Stimulated activated CD4-positive, alpha-beta T cell treated with anti-CD3 and anti-CD28 coated beads, Interleukin-2, amount 100 ng/mL, for 24 hours (primary cell): ENCODE measurements at places on chromosomes 1 and 21.

GRCh38 chr1:57678138-57678537, 254.3 kb upstream of the DAB1 start:
- no peak for DNase-seq

DNA sequence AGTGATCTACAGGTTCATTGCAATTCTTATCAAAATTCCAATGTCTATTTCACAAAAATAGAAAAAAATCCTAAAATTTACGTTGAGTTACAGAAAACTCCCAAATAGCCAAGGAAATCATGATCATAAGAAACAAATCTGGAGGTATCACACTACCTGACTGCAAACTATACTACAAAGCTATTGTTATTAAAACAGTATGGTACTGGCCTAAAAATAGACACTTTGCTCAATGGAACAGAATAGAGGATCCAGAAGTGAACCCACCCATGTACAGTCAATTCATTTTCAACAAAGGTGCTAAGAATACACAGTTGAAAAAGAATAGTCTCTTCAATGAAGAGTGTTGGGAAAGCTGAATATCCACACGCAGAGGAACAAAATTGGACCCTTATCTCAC, 30.2 kb downstream of the GBP2 start:
- no peak for DNase-seq

GRCh38 chr1:89545264-89546038, 20.8 kb downstream of the LRRC8B start:
- peak; percentile 66 for DNase-seq

DNA sequence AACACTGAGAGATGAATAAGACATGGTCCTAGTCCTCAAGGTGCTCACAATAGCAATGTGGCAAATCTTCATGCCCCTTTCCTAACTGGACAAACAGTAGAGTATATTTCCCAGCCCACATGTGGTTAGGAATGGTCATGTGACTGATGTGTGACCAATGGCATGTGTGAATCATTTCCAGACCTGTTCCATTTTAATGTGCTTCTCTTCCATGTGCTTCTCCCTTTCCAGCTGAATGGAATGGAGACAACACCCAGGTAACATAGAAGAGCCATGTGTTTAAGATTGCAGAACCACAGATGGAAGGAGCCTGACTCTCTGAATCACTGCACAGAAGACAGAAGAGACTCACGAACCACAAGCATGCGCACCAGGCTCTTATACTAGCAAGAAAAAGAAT, 409.9 kb upstream of the NFIA start:
- no peak for DNase-seq

DNA sequence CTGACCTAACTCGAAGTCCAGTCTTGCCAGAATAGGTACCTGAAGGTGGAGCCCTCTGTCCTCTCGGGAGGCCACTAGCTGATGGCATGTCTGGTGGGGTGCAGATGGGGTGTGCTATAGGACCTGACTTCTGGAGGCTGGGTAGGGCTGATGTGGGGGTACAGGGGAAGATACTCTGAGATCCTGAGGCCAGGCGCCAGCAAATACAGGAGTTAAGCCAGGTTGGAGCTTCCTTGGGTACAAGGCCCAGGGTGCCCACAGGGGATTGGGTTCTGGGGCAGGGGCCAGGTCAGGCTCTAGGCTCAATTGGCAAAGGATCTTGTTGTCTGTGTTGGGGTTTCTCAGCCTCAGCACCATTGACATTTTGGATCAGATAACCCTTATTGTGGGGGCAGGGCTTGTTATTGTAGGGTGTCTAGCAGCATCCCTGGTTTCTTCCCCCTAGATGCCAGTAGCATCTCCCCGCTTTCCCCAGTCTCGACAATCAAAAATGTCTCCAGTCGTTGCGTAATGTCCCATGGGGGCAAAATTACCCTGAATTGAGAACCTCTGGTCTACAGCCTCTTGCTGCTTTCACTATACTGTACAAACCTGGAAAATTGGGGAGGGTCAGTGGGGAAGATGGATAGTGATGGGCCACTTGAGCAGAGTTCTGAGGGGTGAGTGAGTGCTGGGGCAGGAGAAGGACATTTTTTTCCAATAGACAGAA, 9.2 kb downstream of the PTPRF start:
- DNase-seq = no peak

- DNase-seq = peak; percentile 51
These were observed 82.2 kb upstream of the C1orf105 start for GRCh38 chr1:172338295-172338735.

GRCh38 chr1:52598729-52599128, 3.4 kb upstream of the GPX7 start:
- no peak for DNase-seq

GRCh38 chr1:17205652-17206051, 724 bp downstream of the PADI1 start:
- no peak for DNase-seq

DNA sequence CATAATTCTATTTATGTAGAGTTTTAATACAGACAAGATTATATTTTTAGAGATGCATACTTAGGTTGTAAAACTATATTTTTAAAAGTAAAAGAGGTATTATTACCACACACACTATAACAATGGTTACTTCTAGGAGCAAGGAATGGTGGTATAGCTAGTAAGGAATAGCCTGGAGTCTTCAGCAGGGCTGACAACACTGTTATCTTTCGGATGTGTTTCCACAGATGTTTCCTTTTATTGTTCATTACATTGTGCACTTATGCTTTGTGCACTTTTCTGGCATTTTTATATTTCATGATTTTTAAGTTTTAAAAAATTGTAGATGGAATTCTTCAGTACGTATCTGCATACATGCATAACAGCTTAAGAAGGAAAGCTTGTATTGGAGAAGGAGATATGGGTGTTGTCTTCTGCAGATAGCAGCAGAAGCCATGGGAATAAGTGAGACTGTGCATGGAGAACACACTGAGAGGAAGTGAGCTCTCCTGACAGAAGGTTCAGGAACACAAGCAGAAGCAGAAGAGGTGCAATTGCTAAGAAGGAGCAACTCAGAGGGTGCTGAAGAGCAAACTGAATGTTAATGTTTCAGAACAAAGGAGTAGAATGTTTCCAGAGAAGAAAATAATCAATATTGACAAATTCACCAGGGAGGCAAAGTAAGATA, 91.8 kb downstream of the UCHL5 start:
- DNase-seq = no peak

GRCh38 chr21:31115249-31115648, 77.0 kb upstream of the KRTAP19-8 start:
- no peak for DNase-seq

DNA sequence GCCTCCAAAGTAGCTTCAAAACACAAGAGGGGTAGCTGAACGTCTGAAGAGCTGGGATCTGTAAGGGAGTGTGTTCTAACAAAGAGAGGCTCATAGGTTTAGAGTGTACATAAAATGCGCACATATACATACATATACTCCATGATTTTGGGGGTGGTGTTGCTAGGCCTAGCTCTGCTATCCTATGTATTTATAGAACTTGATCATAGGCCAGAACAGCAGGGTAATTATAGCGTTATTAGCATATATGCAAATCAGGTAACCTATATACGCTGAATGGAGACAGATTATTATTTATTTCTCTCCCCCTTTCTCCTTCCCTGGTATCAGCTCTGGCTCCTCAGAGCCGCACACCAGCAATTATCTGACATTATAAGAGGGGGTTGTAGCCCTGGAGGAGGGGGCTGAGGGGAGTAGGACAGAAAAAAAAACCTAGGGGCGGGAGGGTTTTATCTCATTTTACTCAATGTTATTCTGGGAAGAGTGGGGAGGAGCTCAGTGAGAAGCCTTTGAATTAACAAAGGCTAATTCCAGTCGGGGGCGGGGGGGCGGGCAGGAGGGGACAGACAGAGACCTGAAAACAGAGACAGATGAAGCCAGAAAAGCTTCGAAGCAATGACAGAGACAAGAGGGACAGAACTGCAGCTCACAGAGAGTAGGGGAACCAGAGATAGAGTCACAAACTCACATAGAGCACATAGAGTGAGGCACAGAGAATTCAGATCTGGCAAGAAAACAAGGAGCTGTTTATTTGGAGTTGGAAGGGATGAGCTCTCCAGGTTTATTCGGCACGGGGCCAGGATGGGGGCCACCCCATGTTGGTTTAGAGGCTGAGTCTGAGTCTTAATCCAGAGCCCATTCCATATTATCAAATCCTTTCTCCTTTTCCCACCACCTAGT, 63.0 kb downstream of the RHBG start:
- DNase-seq = no peak

- DNase-seq = no peak
These were observed 1557.9 kb downstream of the PLA2G4A start for GRCh38 chr1:188386666-188387065.

GRCh38 chr1:228417483-228418203, 982 bp upstream of the TRIM17 start:
- DNase-seq = no peak

- DNase-seq = no peak
These were observed 10.8 kb upstream of the MYOC start for GRCh38 chr1:171663036-171663853.

GRCh38 chr1:169999331-169999741, 75.2 kb downstream of the KIFAP3 start:
- DNase-seq = no peak

- DNase-seq = peak; percentile 58
These were observed 1.1 kb downstream of the SERBP1 start for GRCh38 chr1:67429011-67429527.

DNA sequence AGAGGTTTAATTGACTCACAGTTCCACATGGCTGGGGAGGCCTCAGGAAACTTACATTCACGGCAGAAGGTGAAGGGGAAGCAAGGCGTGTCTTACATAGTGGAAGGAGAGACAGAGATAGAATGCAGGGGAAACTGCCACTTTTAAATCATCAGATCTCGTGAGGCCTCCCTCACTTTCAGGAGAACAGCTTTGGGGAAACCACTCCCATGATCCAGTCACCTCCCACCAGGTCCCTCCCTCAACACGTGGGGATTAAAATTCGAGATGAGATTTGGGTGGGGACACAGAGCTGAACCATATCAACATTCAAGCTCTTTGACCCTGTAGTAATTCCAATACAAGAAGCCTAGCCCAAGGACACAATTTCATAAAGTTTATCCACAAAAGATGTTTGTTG, 13.7 kb downstream of the PIGP start:
- DNase-seq = no peak

- DNase-seq = no peak
These were observed 6.9 kb downstream of the ENO1 start for GRCh38 chr1:8871539-8871935.

DNA sequence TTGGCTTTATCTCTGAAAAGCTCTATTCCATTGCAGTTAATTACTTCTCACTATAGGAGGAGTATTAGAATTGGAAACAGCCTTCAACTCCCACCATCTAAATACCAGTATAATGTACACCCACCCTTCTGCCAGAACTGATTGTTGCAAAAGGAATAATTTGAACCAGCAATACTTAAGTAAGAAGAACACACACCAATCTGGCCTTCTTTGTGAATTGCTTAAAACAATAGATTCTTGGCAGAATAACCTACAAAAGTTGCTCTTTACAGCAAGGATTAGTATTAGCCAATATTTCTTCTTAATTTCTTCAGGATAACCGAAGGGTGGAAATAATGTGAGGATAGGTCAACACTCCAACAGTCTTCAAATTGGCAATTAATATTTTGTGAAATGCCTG, 54.9 kb upstream of the ADAMTS5 start:
- DNase-seq = no peak

DNA sequence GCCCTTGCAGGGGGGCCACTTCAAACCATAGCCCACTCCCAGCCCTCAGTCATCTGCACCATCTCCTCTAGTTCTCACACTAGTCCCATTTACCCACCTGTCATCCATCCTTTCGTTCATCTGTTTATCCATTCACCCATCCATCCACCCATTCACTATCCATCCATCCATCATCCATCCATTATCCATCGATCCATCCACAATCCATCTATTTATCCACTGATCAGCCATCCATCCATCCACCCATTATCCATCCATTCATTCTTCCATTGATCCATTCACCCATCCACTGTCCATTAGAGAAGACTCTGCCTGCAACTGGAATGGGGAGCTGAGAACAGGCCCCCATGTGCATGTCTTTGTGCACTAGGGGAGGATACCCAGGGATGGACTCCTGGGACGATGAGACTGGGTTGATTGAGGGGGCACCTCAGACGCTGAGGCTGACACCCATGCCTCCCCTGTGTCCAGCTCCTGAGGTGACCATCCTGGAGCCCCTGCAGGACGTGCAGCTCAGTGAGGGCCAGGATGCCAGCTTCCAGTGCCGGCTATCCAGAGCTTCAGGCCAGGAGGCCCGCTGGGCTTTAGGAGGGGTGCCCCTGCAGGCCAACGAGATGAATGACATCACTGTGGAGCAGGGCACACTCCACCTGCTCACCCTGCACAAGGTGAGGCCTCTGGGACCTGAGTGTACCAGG, 97.9 kb downstream of the TRIM11 start:
- DNase-seq = no peak

- DNase-seq = no peak
These were observed 6.1 kb downstream of the ERRFI1 start for GRCh38 chr1:8020032-8020431.

- peak; percentile 24 for DNase-seq
These were observed at the start of gene CFAP126 for GRCh38 chr1:161367684-161368400. CFAP126 (minus strand) TSS chr1:161367876; CDS start chr1:161367868, 8 bp downstream.

GRCh38 chr1:223704921-223705878, 7.1 kb upstream of the CAPN2 start:
- DNase-seq = no peak

- peak; percentile 44 for DNase-seq
These were observed 720 bp downstream of the SUSD4 start for GRCh38 chr1:223363057-223363855.

DNA sequence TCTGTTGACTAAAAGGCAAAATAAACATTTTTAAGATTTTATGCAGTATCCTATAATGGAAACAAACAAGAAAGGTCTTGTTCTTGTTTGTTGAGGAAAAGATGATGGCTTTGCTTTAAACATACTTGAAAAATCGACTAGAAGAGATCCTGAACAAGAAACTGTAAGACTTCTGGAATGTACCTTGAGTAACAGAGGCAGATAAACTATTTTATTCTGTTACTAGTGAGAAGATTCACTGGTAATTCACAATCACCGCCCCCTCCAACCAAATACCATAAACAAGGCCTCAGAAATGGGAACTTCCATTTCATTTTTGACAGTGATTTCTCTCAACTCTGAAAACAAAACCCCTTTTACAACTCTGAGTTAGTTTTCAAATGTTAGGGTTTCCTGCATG, 18.1 kb downstream of the TSEN15 start:
- DNase-seq = no peak

- DNase-seq = no peak
These were observed 3.9 kb downstream of the TMPRSS2 start for GRCh38 chr21:41504030-41504429.

GRCh38 chr21:40765811-40766210, 81.1 kb downstream of the DSCAM start:
- no peak for DNase-seq

GRCh38 chr1:14745001-14745720, 146.7 kb downstream of the KAZN start:
- no peak for DNase-seq

- no peak for DNase-seq
These were observed 21.0 kb downstream of the PLXNA2 start for GRCh38 chr1:208223136-208223535.

GRCh38 chr1:157069601-157070000, 24.1 kb upstream of the ARHGEF11 start:
- DNase-seq = no peak

- DNase-seq = no peak
These were observed 4.4 kb upstream of the INPP5B start for GRCh38 chr1:37951041-37951782.

GRCh38 chr1:215114154-215114933, 31.8 kb downstream of the KCNK2 start:
- no peak for DNase-seq

- no peak for DNase-seq
These were observed 25.1 kb downstream of the IRF2BP2 start for GRCh38 chr1:234584926-234585325.
